ENCODE measurements at places on chromosomes 13 and 19. TPM values are rescaled to one million over a fixed set of nuclear protein-coding genes. Genes with fewer than 3 reads are reported as not detected.

The HSD17B14 gene
- total RNA-seq: 2.3 TPM

- no peaks in the 10 kb centered on the region for H3K36me3 ChIP-seq
- H3K27me3 ChIP-seq: no peaks in the 10 kb centered on the region
- no peak overlapping the region for H3K4me3 ChIP-seq
- no peaks in the 10 kb centered on the region for H3K4me1 ChIP-seq
- H3K27ac ChIP-seq: no peak overlapping the region
These were observed 5.8 kb downstream of the DOCK9 start for GRCh38 chr13:98972059-98972458.

The OR7A5 gene
- total RNA-seq: not detected

The C19orf18 gene
- total RNA-seq: 0.31 TPM

GRCh38 chr13:98478189-98479129 is 98.4 kb downstream of the STK24 start:
- H3K27me3 ChIP-seq: no peaks in the 10 kb centered on the region
- H3K4me1 ChIP-seq: peaks cover 45% of the 10 kb centered on the region
- H3K4me3 ChIP-seq: no peak overlapping the region
- no peak overlapping the region for H3K27ac ChIP-seq

DNA sequence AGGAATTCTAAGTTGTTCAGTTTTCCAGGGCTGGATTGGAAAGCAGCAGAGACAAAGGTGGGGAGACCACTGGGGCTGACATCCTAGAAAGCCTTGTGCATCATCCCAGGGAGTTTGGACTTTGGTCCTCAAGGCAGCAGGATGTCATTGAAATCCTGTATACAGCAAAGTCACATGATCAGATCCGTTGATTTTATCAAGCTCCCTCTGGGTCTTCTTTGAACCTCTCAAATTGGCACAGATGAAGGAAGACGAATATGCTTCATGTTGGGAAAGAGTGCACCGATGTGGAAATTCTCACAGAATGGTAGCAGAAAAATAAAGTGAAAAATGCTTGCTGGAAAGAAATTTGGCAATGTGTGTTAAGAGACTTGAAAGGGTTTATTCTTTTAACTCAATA is 149.8 kb upstream of the TMTC4 start:
- DNase-seq: no peak
- H3K27me3 ChIP-seq: no peaks in the 10 kb centered on the region
- no peak overlapping the region for H3K4me3 ChIP-seq
- no peak overlapping the region for H3K27ac ChIP-seq
- H3K4me1 ChIP-seq: no peaks in the 10 kb centered on the region
- no peaks in the 10 kb centered on the region for H3K36me3 ChIP-seq

GRCh38 chr13:106467427-106468122 is 67.9 kb downstream of the EFNB2 start:
- H3K4me3 ChIP-seq: no peak overlapping the region
- peaks cover 4% of the 10 kb centered on the region for H3K27me3 ChIP-seq
- no peaks in the 10 kb centered on the region for H3K36me3 ChIP-seq
- no peak overlapping the region for H3K27ac ChIP-seq

The TEX26 gene
- total RNA-seq: not detected

The TJP3 gene
- 11.8 TPM for total RNA-seq

The EPS8L1 gene
- total RNA-seq: 32.0 TPM

DNA sequence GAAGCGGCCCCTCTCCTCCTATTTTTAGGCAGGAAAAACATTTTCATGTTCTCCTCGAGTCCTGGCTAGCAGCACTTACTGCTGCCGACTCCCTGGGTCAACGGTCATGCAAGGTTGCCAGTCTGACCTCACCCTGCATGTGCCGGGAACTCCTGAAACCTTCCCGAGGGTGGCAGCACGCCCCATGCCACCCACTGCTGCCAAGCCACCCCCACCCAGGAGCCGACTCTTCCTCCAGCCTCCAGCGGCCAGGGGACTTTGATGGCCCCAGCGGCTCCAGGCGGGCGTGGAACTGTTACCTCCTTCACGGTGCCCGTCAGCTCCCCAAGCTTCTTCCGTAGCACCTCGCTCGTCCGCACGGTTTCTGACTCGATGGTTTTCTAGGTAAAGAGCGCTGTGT is 8.7 kb downstream of the TIMM44 start:
- no peak for DNase-seq
- H3K4me1 ChIP-seq: no peaks in the 10 kb centered on the region
- no peaks in the 10 kb centered on the region for H3K27me3 ChIP-seq
- H3K27ac ChIP-seq: no peak overlapping the region
- no peak overlapping the region for H3K4me3 ChIP-seq

DNA sequence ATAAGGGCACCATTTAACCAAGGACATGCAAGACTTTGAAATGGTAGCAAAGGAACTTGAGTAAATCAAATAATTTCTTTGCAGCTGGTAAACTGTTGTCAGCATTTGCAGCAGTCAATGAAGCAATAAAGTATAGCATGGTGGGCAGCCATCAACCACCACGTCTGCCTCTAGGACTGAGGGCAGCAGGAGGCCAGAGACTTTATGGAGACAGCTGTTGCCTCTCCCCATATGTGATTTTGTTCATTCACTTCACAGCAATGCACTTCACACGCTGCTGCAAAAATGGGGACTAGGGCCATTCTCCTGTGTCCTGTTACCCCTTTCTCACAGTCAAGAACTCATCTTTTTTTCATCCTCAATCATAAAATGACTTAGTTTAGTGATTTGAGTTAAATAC is 51.3 kb upstream of the PCDH9 start:
- no peak overlapping the region for H3K27ac ChIP-seq
- DNase-seq: no peak

- H3K4me3 ChIP-seq: no peak overlapping the region
- no peaks in the 10 kb centered on the region for H3K27me3 ChIP-seq
- no peak overlapping the region for H3K27ac ChIP-seq
- no peaks in the 10 kb centered on the region for H3K36me3 ChIP-seq
These were observed 6.9 kb upstream of the LTBP4 start for GRCh38 chr19:40594255-40594654.
